ENCODE measurements at places on chromosomes 7 and 10.
A peak's percentile ranks its signal among the peaks of the same experiment; 100 is the strongest.

- DNase-seq, result no peak
Measured at GRCh38 chr10:58570979-58571378, 58.3 kb downstream of the BICC1 start.

- no peak for DNase-seq
Measured at GRCh38 chr7:73779517-73779916, 9.4 kb upstream of the CLDN3 start.

DNA sequence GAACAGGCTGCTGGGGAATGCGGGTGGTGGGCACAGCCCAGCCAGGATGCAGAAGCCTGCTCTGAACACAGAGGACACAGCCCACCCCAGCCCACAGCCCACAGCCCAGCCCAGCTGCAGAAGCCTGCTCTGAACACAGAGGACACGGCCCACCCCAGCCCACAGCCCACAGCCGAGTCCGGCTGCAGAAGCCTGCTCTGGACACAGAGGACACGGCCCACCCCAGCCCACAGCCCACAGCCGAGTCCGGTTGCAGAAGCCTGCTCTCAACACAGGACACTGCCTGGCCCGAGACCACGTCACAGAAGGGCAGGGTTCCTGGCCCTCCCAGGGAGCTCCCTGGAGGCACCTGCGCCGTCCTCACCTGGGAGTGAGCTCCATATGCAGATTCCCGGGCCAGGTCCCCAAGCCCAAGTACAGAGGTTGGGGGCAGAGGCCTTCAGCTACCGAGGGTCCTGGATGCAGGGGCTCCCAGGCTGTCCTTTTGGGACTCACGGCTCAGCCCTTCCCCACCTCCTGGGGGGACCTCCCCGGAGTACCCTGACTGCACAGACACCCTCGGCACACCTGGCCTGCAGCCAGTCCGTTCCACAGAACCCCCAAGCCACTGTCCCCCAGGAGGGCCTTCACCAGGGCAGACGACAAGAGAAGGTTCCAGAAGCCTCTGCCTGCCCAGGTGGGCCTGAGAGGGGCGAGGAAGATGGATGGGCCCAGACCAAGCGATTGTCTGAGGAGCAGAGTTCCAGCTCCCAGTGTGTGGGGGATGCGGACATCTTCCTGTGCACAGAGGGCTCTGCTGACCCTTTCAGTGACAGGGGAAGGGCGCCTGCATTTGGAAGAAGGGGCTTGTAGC is 23.7 kb upstream of the FOXL3 start:
- DNase-seq, result no peak

- no peak for DNase-seq
Measured at GRCh38 chr7:18552316-18552916, 56.9 kb downstream of the HDAC9 start.

GRCh38 chr10:103739039-103739764 is 116.2 kb downstream of the SH3PXD2A start:
- peak; percentile 61 for DNase-seq

DNA sequence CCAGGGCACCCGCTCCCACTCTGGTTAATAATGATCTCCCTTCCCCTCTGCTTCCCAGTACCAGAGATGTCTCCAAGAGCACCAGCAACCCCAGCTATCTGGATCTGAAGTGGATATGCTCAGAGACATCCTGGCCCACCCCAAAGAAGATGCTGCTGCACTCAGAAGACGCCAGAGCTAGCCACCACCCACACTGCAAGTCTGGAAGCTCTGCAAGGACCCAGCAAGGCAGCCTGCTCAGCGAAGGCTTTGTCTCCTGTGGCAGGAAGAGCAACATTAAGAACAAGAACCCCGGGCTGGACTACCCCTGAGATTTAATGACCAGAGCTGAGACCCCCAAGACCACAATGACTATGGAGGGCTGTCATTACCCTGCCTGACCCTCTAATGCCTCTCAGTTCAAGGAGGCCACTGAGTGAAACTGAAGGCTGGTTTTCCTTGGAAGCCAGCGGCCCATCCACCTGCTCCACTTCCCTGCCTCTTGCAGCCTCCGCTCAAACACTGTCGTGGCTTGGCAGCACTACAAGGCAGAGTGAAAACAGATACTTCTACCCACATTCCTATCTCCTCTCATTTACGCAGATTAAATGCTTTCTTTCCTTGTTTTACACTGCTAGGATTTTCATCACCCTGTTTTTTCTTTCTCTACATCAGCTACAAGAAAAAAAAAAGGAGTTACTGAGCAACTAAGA is 202.2 kb downstream of the SNX10 start:
- no peak for DNase-seq

DNA sequence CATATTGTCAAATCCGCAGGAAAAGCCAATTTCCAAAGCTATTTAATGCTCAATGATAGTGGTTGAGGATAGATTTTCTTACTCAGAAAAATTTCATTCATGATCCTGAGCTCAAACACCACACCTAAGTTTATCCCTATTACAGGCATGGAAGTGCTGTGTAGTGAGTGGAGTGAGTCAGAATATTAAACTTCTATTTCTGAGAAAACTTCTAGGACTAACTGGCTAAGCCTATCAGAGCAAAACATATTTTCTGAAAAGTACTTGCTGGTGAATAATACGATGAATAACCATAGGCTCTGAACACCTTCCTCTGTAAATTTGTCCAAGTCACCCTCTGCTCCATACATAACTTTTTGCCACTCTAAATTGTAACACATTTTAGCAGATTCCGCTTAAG is 221.5 kb downstream of the SUGCT start:
- no peak for DNase-seq

- no peak for DNase-seq
Measured at GRCh38 chr10:133318494-133319127, 9.9 kb downstream of the ZNF511 start.

DNA sequence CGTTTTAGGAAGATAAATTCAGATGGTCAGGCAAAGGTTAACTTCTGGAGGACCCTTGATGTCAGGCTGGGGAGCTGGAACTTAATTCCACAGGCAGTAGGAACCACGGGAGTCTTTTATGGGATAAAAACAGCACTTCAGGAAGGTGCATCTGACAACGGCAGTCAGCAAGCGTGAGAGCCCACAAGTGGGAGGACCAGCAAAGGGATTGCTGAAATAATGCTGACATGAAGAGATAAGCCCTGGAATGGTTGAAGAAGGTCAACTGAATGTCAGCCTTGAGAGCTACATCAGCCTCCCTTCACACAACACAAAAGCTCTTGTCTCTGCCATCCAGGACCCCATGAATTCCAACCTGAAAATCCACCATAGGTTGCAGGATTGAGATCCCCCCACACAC is 138.8 kb downstream of the SORCS1 start:
- no peak for DNase-seq

- no peak for DNase-seq
Measured at GRCh38 chr10:15684768-15685167, 35.0 kb downstream of the ITGA8 start.

- DNase-seq, result no peak
Measured at GRCh38 chr7:70681469-70682350, 450.2 kb upstream of the GALNT17 start.

DNA sequence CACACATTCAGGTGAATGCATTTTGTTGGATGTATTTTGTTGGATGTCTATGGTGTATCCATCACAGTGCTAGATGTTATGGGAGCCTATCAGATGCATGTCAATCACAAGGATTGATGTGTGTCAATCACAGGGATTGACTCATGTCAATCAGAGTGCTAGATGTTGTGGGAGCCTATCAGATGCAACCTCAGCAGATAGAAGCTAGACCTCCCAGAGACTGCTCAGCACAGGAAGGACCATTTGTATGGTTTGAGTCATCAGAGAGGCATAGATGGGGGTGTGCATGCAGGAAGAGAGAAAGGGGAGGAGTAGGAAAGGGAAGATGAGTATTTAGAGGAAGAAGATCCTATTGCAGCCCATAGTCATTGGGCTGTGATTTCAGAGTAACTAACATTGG is 48.3 kb upstream of the PITRM1 start:
- DNase-seq, result no peak

- no peak for DNase-seq
Measured at GRCh38 chr7:128022631-128023532, 8.4 kb downstream of the LRRC4 start.

DNA sequence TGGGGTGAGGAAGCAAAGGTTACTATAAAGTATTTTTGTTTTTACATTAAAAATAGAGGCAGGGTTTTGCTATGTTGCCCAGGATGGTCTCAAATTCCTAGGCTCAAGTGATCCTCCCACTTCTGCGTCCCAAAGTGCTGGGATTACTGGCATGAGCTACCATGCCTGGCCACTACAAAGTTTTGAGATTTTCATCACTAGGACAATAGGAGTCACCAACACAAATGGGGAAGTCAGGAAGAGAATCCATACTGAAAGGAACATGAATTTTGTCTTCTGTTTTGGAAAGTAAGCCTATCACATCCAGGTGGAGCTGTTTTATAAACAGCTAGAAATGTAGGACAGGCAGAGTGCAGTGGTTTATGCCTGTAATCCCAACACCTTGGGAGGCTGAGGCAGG is 20.0 kb upstream of the CAPZA2 start:
- no peak for DNase-seq

GRCh38 chr7:99766484-99767099 is 17.4 kb downstream of the CYP3A4 start:
- no peak for DNase-seq

DNA sequence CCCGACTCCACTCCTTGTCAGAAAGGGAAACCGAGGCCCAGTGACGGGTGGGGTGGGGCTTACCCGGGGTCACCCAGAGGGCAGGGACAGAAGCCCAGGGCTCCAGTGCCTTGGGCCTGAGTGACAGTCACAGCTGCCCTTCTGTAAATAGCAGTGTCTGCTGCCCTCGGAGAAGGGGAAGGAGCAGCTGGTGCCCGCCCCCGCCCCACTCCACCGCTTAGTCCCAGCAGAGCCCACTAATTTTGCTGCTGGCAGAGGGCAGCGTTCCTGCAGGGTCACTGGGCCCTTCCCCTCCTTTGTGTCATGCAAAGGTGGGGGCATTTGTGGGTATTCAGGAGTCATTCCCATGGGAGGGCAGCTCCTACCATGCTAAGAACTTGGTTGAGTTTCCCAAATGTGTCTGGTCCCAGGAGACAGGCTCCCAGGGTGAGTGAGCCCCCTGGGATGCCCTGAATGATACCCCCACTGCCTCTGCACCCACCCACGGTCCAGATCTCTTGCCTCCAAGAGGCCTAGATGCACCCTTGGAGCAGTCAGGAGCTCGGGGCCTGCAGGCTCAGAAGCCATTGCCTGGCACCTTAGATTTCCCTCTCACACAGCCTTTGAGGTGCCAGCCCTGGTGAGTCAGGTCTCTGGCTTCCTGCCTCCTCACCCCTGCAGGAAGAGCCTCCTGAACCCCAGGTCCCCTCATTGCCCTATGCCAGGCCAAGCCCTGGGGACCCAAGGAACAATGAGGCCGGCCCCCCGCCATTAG is 17.2 kb downstream of the SH2B2 start:
- DNase-seq, result no peak

- DNase-seq, result no peak
Measured at GRCh38 chr10:107056182-107056581, 108.3 kb downstream of the SORCS1 start.

DNA sequence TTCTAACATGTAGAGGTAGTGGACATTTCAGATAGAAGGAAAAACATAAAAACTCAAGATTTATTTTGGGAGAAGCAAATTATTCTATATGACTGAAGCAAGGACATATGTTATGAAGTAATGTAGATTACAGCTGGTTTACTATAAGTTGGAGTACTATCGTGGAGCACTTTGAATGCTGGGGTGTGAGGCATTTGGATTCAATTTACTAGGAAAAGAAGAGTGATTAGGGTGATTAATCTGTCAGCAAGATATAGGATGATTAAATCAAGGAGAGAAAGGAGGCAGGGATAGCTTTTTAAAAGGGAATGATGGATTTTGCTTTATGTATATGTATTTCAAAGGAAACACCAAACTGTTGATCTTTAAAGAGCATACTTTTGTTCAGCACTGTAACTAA is 318.4 kb upstream of the KAT6B start:
- DNase-seq, result no peak

DNA sequence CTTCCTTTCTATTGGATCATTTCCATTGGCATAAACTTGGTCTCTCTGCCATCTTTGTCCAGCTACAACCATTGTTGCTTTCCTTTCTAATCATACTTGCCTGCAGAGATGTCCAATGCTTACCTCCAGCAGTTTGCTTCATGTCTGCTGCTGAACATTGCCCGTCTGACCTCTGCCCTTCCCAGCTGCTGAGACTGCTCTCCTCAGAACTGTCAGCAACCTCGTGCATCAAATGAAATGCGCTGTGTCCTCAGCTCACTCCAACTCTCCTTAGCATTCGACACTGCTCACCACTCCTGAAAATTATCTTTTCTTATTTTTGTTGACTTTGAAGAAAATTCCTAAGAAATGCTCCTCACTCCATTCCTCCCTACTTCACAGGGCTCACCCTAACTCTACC is 5.0 kb downstream of the FAM170B start:
- DNase-seq, result no peak

DNA sequence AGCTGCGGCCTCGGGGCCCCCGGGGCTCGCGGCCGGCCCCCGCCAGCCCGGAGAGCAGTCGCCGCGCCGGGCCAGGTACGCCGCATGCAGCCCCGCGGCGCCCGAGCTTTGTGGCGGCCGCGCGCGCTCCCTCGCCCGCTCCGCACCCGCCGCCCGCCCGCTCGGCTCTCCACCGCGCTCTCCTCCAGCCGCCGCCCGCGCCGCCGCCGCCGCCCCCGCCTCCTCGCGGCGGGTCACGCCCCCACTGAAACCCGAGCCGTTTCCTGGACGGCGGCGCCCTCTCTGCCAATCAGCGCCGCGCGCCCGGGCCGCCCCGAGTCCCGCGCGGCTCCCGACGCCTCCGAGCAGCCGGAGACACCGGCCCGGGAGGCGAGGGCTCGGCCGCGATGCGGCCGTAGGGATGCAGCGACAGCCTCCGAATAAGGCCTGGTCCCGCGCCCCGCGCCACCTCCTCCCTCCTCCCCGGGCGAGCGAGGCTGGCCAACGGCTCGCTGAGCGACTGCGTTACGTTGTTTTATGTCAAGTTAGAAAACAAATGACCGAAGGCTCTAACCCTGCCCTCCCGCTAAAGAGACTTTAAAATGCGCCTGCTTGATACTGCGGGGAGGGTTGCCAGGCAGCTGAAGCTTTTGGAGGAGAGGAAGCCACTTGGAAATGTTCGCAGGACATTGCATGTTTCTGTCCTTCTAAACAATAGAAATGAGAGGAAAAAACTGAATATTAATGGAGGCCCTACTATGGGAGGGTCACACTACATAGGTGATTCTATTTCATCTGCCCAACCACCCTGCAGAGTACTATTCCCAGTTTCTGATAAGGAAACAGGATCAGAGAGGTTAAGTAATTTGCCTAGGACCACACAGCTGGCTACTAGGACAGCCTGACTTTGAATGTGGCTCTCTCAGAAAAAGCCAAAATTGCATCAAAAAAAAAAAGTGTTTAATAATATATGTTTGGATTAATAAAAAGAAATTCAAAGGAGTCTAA is at the start of gene FGFR2:
Gene FGFR2 (minus strand): TSS at position 182 of the 987 bp plus-strand sequence. CDS start 4,627 bp downstream, outside the sequence.
- DNase-seq, result peak; percentile 90

GRCh38 chr10:103451831-103452505 is at the start of gene CALHM2:
Gene CALHM2, minus strand, starts transcription at chr10:103452370. Its CDS starts 2,429 bp downstream, at chr10:103449941.
- DNase-seq, result peak; percentile 70

DNA sequence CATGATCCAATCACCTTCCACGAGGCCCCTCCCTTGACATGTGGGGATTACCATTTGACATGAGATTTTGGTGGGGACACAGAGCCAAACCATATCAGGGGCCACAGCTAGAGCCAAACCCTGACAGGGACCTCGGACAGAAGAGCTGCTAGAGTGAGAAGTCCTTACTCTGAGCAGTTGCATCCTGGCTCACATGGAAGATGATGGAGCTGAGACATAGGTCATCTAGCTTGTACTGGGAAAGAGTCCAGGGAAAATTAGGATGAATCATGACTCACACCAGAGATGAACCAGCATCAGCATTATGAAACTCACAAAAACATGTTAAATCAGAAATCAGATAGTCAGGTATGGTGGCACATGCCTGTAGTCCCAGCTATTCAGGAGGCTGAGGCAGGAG is 12.8 kb upstream of the FMC1 start:
- no peak for DNase-seq

Measured in left kidney (tissue), 8 donors.